ENCODE measurements at places on chromosomes 5 and 9. TPM values are rescaled to one million over a fixed set of nuclear protein-coding genes. Genes with fewer than 3 reads are reported as not detected.
A peak's percentile ranks its signal among the peaks of the same experiment; 100 is the strongest.

Gene GABRA1
- total RNA-seq: not detected

Gene CCL27
- not detected for total RNA-seq

Gene CARTPT
- not detected for total RNA-seq

Gene SHLD3
- total RNA-seq: 6.4 TPM

Gene CMYA5
- total RNA-seq: 0.12 TPM

Gene GLIPR2
- total RNA-seq: 9.3 TPM

Gene WDR38
- total RNA-seq: 0.12 TPM

Gene NRARP
- total RNA-seq: 0.12 TPM

Gene PCDHGA10
- 0.78 TPM for total RNA-seq

Gene PCDHB12
- 0.88 TPM for total RNA-seq

Gene GRIA1
- not detected for total RNA-seq

Gene C9orf43
- total RNA-seq: 0.12 TPM

Gene PCDHB8
- total RNA-seq: 0.10 TPM

Gene TMED9
- 62.2 TPM for total RNA-seq

Gene LRRC26
- not detected for total RNA-seq

DNA sequence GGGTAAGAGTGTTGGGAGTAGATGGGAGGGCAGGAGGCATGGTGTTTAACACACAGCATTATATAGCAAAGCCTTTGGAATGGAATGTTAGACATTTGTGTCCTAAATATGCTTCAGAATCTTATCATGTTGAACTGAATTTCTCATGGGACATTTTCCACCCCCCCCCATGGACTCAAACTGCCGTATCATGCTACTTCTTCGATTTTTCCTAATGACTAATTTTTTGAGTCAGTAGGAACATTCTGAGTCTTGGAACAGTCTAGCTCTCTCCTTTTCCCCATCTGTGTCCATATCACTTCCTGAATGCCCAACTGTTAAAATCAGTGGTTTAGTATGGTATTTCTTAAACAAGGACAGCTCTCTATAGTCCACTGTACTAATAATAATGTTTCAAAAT, 380.6 kb downstream of the TLE4 start:
- DNase-seq: no peak

DNA sequence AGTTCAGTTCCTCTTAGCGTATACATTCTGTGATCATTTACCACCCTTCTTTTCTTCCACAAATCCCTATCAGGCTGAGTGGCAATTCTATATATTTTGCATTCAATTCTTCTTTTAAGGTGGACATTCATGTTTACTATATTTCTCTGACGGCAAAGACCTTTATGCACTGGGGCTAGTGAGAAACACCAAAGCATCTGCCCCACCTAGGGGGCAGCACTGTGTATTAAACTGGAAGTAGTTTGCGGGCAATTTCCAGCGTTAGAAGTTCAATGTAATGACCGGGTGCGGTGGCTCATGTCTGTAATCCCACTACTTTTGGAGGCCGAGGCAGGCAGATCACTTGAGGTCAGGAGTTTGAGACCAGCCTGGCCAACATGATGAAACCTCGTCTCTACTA, 27.9 kb upstream of the FBXL7 start:
- no peak for DNase-seq

DNA sequence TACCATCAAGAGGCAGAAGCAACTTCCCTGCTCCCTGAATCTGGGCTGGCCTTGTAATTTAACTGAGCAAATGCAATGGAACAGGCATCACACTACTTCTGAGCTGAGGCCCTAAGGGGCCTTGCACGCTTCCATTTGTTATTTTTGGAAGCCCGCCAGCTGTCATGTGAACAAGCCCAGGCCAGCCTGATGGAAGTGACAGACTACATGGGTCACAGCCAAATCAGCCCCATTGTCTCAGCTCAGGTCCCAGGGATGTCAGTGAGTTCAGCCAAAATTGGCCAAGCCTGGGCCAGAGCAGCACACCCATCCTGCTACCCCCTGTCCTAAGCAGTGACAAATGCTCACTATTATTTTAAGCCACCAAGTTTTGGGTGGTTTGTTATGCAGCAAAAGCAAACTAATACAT, 72.8 kb downstream of the PRRT1B start:
- peak; percentile 56 for DNase-seq

DNA sequence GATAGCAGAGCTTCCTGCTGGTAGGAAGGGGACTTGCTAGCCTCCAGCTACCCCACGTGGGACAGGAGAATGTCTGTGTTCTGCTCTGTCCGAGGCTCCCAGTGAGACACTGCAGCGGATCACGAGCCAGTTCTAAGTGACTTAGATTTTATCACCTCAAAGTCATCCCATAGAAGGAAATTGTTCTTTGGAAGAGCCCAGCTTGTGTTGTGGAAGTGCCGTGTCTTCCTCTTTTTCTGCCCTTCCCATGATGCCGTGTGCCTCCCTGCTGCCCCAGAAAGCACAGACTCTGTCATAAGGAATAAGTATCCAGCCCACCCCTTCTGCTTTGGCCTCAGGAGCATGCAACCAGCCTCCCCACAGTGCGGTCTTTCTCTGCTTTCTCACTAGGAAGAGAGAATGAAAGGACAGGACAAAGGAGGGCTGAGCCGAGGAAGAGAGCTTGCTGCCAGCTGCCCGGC, 35.6 kb downstream of the RUFY1 start:
- DNase-seq: no peak

GRCh38 chr5:66960369-66961137, 236.0 kb downstream of the CD180 start:
- DNase-seq: no peak

- peak; percentile 56 for DNase-seq
These were observed 114.6 kb upstream of the ADAMTSL1 start for GRCh38 chr9:18359335-18359734.

DNA sequence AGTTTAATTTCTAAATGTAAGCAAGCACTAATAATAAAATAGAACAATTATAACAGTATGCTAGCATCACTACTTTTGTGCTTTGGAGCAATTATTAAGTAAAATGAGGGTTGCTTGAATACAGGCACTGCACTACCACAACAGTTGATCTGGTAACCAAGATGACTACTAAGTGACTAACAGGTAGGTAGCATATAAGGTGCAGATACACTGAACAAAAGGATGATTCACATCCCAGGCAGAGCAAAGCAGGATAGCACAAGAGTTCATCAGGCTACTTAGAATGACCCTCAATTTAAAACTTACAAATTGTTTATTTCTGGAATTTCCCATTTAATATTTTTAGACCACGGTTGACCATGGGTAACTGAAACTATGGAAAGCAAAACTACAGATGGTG, 48.0 kb upstream of the RGS7BP start:
- DNase-seq: no peak

- no peak for DNase-seq
These were observed 22.4 kb upstream of the ANGPTL2 start for GRCh38 chr9:127144670-127145445.

DNA sequence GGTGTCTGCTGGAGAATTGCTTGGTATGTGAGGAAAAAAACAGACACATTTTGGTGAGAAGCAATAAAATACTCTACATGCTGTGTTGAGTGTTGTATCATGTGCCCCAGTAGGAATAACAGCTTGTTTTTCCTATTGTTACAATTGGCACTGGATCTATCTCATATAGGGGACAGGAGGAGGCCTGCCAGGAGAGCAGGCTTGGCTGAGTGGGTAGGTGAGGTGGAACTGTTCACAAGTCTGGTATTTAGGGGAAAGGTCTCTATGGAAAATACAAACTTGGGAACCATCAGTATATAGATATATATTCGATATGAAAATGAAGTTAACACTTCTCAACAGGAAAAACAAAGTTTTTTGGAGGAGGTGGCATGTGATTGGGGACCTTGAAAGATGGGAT, 9.5 kb upstream of the SH3TC2 start:
- no peak for DNase-seq

GRCh38 chr5:13659391-13659790, 285.1 kb downstream of the DNAH5 start:
- peak; percentile 72 for DNase-seq

DNA sequence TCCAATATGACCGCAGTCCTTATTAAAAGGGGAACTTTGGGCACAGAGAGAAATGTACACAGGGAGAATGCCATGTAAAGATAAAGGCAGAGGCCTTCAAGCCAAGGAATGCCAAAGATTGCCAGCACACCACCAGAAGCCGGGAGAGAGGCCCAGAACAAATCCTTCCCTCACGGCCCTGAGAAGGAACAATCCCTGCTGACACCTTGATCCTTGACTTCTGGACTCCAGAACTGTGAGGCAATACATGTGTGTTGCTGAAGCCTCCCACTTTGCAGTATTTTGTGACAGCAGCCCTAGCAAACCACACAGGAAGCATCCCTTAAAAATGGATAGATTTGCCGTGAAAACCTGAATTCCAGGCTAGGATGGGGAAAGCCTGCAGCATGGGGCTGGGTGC, 80.0 kb downstream of the MAMDC2 start:
- DNase-seq: no peak

DNA sequence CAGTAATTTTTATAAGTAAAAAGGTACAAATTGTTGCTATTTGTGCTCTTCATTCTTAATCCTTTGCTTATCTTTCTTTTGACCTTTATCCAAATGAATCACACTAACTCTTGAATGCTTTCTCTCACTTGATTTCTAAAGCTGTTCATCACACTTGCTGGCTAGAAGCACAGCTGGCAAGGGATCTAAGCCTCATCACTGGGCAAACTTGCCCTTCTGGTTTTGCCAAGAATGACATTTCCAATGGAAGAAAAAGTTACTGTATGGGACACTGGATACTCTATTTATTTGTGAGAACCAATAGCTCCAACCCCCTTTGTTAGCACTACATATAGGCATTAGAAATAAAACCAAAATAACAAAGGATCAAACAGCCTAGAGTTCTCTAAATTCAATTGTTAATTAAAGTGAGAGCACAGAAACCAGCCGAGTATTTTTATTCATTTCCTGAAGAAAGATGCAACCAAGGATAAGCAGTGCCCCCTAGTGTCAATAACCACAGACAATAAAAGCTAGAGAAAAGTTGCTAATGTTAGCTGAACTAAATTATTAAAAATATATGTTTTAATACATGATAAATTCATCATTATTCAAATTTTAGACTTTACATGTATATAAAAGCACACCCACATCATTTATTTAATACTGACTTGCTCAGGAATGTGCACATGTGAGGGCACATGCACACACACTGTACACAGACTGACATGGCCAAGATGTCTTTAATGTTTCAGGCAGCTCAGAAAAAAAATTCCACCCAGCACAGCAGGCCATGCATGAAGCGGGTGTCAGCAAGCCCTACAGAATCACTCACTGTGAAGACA, 59.8 kb upstream of the POU5F2 start:
- DNase-seq: peak; percentile 55

DNA sequence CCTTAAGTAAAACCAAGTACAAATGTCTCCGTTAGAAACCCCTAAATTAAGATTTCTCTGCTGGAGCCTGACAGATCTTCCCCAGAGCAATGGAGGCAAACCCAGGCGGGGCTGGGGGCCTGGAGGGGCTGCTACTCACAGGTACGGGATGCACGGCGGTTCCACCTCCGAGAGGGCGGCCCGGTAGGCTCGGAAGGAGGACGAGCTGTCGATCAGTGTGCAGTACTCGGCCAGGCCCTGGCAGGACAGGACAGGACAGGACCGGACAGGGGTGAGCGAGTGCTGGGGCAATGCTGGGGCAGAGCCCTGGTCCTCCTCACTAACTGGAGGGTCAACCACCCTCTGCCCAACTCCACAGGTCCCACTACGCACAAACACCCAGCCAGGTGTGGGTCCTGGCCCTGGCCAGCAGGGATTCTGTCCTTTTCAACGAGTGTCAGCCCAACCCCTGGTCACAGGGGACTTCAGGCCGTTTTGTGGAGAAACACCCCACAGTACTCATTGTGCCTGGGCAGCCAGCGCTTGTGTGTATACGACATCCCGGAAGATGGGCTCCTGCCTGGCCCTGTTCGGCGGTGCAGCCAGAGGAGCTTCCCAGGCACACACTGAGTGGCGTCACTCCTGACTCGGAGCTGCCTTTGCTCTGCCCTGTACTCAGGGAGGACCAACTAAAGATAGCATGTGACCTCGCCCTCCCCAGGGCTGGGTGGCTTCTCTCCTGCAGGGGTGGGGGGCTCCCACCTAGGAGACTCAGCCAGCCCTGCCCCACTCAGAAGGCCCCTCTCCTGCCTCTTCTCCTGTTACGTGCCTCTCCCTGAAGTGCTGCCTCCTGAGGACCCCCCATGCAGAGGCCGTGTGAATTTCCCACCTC, 37.4 kb downstream of the PRRT1B start:
- DNase-seq: no peak

DNA sequence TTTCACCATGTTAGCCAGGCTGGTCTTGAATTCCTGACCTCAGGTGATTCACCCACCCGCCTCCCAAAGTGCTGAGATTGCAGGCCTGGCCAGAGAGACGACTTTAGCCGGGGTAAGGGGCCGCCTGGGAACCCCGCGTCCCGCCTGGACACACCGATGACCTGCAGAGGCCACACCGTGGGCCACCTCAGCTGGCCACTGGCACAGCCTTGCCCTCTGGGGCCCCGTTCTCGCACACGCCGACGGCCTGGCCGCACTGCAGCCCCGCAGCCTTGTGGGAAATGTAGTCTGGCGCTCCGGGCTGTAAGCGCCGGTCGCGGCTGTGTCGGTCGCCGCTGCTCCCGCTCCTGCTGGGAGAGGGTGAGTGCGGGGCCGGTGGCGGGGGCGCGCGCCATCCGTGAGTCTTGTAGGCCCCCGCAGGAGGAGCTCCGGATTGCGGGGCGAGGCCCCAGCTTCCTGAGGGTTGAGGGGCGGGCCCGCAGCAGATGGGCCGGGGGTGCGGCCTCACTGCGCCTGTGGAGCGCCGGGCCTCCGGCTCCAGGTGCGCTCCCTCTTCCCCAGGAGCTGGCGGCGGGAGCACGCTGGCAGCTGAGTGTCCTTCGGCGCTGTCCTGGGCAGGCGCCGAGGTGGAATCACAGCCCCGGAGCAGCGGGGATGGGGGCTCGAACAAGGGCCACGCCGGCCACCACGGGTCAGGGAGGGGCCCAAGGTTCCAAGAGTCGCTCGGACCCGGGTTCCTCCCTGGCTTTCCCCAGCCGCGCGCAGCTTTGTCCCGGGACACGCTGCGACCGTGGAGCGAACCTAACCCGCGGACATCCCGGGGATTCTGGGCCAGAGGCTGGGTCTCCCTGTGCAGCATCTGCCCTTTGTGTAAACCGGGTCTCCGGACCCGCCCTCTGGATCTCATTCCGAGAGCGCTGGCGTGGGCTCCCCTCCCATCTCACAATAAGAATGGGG, at the start of gene ZFP2:
ZFP2 (plus strand) TSS at position 299 of the 957 bp plus-strand sequence. CDS start 35,401 bp downstream, outside the sequence.
- DNase-seq: peak; percentile 17

GRCh38 chr9:656926-657568, 184.4 kb upstream of the DMRT1 start:
- DNase-seq: no peak

DNA sequence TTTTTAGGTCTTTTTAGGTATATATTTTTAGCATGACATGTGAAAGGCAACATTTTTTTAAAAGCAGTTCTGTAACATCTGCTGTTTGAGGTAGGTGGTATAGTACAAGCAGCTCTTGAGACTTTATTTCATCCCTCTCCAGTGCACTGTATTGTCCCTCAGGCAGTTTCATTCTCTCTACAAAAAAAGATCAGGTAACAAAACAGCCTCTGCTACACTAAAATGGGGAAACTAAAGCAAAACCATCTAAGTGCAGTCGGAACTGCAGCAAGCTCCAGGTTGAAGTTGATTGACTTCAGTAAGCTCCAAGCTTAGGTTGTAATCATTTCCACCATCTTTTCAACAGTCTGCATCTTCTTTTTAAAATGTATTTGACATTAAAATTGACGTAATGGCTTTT, 195.6 kb downstream of the DEPDC1B start:
- DNase-seq: no peak

All from RPMI7951 (cell line).